Osteoblast (primary cell): ENCODE measurements at places on chromosomes 1 and 21. TPM values are rescaled to one million over a fixed set of nuclear protein-coding genes. Genes with fewer than 3 reads are reported as not detected.
A peak's percentile ranks its signal among the peaks of the same experiment; 100 is the strongest.

DNA sequence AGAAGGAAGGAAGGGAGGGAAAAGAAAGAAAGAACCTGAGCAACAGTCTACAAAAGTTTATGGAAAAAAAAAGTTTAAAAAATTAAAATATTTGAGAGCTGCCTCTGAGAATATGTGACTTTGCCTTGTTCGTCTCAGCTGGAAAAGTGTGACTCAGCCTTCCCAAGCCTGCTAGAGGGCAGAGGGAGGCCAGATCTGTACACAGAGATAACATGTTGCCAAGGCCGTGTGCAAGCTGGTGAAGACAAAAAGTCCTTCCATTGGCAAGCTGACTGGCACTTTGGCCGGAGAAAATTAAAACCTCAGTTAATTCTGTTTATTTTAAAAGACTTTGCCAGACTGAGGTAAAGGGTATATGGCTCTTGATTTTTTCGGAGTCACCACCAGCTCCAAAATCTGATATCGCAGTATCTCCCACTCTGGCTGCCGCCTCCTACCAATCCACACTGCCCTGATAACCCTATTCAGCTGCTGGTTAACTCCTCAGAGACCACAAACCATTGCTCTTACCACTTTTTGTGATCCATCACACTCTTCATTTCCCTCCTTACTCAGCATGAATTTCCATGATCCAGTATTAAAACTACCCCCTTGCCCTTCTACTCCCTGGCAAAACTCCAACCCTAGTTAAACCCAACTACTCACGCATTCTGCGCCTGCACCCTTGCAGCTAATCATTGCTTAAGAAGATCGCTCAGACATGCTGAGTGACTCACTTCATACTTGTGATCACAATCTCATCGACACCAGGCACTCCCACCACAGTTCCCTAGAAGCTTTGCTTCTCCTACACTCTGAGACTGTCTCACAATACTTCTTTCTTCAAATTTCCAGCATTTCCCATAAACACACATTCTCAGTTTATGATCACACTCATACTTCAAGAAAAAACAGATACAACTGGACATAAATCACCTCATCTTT lies 5.7 kb upstream of the PPP1R15B start:
- peak; percentile 84 for DNase-seq

GRCh38 chr1:86788300-86789206 lies 84.2 kb downstream of the SH3GLB1 start:
- DNase-seq = peak; percentile 80

DNA sequence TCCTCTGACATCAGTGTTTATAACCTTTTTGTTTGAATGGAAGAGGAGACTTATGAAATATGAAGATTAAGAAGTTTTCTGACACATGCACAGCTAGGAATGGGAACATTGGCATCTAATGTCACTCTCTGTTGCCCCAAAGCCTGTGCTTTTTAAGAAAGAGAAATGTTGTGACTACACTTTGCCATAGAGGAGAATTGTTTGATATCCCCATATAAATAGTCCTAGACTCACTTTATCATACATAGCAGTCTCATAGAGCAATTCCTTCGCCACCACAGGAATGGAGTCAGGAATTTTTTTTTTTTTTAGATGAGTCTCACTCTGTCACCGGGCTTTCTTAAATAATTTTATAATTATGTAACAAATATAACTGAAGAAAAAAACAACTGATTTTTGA lies 1.5 kb downstream of the KRTAP21-3 start:
- peak; percentile 10 for DNase-seq

- DNase-seq = no peak
These were observed 24.0 kb upstream of the C1orf21 start for GRCh38 chr1:184362876-184363275.

DNA sequence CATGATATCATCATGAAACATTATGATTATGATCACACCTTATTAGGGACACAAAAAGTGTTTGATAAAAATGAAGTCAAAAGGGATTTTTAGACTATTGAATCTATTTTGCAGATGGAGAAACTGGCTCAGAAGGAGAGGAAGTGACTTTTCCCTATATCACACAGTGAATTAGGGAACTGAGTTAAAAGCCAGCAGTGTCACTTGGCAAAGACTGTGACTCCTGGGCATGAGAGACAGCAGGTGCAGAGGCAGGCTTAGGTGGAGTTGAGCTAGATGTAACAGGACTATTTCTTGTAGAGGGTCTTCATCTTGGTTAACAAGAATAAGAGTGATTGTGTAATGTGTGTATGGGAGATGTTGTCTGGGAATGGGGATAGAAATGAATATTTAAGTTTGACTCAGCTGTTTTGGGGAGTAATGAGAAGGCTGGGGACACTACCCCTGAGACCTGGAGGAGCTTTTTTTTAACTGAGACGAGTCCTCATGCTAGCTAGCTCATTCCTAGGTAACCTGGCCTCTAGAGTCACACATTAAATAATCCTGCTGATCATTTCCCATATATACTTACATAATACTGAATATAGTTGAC lies 1.0 kb upstream of the CD84 start:
- no peak for DNase-seq

GRCh38 chr1:198563583-198563982 lies 23.1 kb upstream of the ATP6V1G3 start:
- no peak for DNase-seq

- DNase-seq = no peak
These were observed 145.1 kb upstream of the EDN2 start for GRCh38 chr1:41629571-41629970.

DNA sequence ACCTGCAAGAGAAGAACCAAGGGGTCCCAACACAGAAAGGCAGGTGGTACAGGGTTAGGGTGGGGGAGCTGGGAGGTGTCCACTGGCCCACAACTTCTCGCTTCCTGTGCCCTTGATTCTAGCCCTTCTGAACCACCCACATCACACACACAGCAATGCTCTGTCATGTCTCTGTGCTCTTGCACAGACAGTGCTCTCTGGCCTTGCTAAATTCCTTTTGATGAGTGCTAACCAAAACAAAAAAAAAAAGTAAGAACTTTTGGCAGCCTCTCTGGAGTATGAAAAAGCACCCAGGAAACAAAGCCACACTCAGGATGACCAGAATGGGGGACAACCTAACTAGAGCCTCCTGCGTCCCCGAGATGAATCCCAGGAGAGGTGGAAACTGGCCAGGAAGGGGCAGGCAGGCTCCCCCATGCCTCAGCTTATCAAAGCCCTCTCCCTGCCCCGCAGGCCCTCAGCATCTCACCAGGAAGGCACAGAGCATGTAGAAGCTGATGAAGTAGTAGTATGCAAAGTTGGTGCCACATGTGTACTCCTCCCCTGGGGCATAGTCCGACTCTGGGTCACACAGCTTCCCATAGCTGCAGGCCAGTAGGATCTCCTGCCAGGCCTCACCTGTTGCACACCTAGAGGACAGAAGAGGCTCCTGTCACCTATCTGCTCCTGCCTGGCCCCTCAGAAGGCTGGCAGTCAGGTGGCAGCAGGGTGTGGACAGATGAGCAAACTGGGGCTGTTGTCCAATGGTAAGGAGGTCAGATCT lies 27.2 kb upstream of the KIF21B start:
- peak; percentile 87 for DNase-seq

- no peak for DNase-seq
These were observed 21.6 kb downstream of the CD244 start for GRCh38 chr1:160841079-160841478.

GRCh38 chr1:96934282-96934681 lies 212.7 kb downstream of the PTBP2 start:
- DNase-seq = no peak

DNA sequence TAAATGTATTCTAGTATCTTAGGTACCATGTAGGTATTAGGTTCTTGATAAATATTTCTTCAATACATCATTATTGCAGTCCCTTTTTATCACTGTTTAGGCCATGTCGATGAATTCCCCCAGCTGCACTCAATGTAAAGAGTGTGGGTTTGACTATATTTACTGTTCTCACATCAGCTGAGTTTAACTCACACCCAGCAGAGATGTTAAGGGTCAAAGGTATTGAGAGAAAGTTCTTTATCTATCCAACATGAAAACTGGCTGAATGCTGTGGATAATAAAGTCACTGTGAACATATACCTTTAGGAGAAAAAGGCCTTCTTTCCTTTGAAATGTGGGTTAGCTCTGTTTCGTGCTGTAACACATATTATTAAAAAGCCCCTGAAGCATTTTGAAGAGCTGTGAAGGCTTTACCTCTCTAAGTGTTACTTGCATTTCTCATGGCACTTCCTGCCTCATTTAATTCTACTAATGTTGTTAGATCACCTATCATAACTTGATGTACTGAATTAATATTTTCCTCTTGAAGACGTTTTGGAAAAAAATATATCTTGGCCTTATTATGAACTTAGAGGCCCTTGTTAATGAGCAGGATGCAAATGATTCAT lies 19.1 kb upstream of the LYST start:
- DNase-seq = no peak

DNA sequence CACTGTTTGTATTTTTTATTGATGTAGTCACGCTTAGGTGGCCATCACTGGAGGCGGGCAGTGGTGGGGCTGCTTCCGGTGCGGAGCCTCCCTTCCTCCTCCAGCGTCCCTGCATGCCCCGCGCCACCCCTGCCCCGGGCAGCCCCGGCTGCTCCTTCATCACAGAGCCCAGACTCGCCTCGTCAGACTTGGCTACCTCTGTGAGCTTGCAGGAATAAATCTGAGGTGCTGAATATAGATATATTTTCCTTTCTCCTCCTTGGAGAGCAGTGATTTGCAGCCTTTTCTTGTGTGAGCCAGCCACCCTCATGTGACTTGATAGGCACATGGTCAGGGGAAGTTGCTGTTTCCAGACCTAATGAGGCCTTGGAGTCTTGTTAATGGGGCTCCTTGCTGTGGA lies 412.7 kb upstream of the VAMP3 start:
- DNase-seq = no peak

- no peak for DNase-seq
These were observed 145.1 kb downstream of the CSMD2 start for GRCh38 chr1:34019741-34020552.

- DNase-seq = no peak
These were observed 7.7 kb downstream of the OMA1 start for GRCh38 chr1:58538821-58539220.

DNA sequence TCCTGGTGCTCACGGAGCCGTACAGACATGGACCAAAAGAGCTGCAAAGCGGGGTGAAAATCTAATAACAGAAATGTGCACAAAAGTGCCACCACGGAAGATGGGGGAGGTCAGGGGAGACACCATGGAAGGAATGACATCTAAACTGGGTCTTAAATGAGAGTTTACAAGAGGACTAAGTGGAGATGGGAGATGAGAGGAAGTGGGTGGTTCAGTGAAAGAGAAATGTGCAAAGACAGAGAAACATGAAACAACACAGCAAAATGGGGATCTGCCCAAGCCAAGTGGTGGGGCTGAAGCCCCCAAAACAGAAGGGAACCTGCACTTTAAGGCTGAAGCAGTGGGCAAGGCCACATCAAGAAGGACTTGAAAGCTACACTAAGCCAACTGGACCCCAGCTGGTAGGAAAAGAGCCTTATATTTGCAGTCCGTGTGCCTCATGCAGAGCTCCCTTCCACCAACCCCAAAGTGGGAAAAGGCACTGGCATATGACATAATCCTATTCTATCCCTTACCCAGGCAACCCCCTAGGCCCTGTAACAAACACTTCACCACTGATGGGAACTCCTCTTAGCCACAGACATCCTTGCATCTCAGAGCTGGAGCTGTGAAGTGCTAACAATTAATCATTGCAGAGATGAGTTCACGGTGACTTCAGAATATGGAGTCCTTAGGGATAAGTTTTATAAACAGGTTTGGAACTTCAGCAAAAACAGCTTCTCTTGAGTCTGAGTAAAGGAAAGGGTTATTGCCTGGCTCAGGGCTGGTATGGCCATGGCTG lies 198.6 kb upstream of the EDN2 start:
- DNase-seq = no peak

FALEC gene
- total RNA-seq = 0.36 TPM in 1 of 2 replicates, not detected in the other

ZNF436 gene
- 32.4 and 32.9 TPM in 2 replicates for total RNA-seq

MRPS15 gene
- total RNA-seq = 77.1 and 77.2 TPM in 2 replicates

JTB gene
- total RNA-seq = 146 and 162 TPM in 2 replicates

SLC35F3 gene
- total RNA-seq = not detected in 2 replicates
